ENCODE measurements at places on chromosomes 11 and 22. TPM values are rescaled to one million over a fixed set of nuclear protein-coding genes. Genes with fewer than 3 reads are reported as not detected.

The UPK3A gene
- total RNA-seq = not detected

The ART1 gene
- total RNA-seq = not detected

The OR10V1 gene
- not detected for total RNA-seq

The OR6T1 gene
- total RNA-seq = not detected

The CD3D gene
- total RNA-seq = not detected

The TALDO1 gene
- 155 TPM for total RNA-seq

The LYVE1 gene
- total RNA-seq = not detected

The SLC35E4 gene
- total RNA-seq = 10.5 TPM

The MUC6 gene
- not detected for total RNA-seq

The KDM4D gene
- total RNA-seq = 0.53 TPM

The PANX3 gene
- total RNA-seq = not detected
